ENCODE measurements at places on chromosomes 3 and 15. TPM values are rescaled to one million over a fixed set of nuclear protein-coding genes. Genes with fewer than 3 reads are reported as not detected.

DNA sequence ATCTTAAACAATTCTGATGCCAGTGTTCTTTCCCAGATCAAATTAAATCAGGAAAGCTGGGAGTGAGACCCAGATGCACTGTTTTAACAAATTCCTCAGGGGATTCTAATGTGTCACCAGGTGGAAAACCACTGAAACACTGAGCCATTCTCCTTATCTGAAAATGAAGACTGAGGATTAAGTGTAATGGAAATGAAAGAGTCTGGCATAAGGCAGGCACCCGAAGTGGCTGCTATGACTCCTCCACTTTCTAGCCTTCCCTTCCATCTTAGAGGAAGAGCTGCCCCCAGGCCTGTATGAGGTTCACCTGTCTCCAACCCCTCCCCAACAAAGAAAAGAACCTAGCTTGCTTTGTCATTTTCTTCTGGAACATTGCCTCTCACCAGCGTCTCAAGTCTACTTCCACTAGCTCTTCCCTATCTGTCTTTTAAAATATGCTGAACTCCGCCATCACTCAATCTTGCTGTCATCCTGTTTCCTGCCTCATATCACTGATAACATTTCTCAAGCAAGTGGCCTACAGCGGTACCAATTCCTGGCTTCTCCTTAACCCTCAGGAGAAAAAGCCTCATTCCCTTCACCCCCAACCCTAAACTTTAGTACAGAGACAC is 13.7 kb upstream of the ABHD2 start:
- DNase-seq = no peak

GRCh38 chr15:52179278-52180195 is 11.7 kb downstream of the GNB5 start:
- DNase-seq = peak; percentile 89

DNA sequence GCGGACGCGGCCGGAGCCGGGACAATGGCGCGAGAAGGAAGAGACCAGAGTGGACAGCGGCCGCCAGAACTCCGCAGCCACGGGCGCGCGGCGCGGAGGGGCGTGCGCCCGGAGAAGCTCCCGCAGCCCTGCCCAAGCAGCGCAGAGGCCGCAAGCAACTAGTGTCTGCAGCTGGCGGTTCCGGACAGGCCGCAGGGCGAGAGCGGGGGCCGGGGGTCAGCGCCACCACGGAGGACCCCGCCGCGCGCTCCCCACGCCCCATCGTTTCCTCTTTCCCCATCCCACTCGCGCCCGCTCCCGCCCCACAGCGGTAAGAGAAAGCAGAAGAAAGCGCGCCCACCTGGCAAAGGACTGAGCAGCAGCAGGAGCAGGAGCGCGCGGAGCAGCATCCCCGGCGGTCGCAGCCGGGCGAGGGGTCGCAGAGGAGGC is 440 bp downstream of the PRTG start:
- DNase-seq = peak; percentile 70

- DNase-seq = no peak
Measured at GRCh38 chr15:64568765-64569164, 108.4 kb downstream of the ZNF609 start.

GRCh38 chr15:65641768-65642475 is 20.2 kb downstream of the SLC24A1 start:
- peak; percentile 16 for DNase-seq

- peak; percentile 9 for DNase-seq
Measured at GRCh38 chr3:100825574-100825973, 116.3 kb downstream of the TFG start.

- DNase-seq = peak; percentile 82
Measured at GRCh38 chr15:43872416-43873020, 45.7 kb downstream of the WDR76 start.

DNA sequence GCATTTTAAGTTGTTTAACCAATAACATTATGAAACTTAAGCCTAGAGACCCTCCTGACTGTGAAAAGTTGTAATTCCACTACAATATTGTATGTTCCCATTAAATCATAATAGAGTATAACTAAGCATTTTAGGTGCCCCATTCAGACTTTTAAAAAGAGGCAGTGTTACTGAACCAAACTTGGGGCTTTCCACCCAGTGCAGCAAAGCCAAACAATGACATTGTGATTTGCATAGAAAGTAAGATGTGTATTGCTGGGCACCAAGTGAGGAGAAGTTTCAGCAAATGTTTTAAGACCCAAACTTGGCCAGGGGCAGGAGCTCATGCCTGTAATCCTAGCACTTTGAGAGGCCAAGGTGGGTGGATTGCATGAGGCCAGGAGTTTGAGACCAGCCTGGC is 706.2 kb downstream of the GRM7 start:
- DNase-seq = no peak

DNA sequence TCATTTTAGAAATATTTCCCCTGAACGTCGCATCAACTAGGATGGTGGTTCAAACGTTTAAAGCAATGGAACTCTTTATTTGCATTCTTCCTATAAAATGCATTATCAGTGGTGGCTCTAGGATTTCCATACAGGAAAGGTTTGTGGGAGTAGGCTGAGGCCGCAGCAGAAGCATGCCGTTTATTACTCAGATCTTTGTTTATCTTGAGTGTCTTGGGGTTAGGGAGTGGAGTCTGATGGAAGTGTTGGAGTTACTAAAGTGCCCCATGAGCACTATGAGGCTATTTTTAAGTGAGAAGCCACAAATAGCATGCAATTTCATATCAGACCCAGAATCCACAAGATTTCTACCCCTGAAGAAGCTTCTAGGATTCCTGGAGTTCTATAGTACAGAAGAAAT is 26.2 kb downstream of the ATOSA start:
- DNase-seq = no peak

DNA sequence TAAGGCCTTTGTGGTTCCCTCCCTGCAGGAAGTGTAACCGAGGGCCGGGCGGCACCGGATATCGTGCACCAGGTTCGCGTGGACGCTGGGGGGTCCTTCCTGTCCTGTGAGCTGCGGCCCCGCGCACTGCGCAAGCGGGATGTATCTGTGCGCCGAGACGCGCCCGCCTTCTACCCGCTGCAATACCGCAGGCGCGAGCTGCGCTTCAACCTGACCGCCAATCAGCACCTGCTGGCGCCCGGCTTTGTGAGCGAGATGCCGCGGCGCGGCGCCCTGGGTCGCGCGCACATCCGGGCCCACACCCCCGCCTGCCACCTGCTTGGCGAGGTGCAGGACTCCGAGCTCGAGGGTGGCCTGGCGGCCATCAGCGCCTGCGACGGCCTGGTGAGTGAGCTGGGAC is 35.9 kb downstream of the SAXO2 start:
- DNase-seq = peak; percentile 4

- no peak for DNase-seq
Measured at GRCh38 chr15:40452296-40453090, 11.7 kb downstream of the BAHD1 start.

GRCh38 chr3:197883541-197883940 is 66.4 kb upstream of the RPL35A start:
- peak; percentile 61 for DNase-seq

DNA sequence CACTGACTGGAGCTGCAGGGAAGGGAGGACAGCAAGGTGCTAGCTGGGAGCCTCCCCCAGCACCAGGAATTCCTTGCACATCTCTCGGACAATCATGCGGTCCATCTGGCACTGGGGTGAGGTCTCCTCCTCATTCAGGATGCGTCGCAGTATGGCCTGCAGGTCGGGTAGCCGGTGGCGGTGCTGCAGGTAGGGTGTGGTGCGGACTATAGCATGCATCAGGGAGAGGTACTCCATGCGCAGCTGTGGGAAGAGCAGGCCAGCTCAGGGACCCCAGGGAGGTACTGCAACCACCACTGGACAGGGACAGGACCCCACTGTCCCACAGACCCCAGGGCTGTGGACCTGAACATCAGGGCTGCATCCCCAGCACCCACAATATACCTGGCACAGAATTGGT is 11.2 kb downstream of the NCKIPSD start:
- no peak for DNase-seq

DNA sequence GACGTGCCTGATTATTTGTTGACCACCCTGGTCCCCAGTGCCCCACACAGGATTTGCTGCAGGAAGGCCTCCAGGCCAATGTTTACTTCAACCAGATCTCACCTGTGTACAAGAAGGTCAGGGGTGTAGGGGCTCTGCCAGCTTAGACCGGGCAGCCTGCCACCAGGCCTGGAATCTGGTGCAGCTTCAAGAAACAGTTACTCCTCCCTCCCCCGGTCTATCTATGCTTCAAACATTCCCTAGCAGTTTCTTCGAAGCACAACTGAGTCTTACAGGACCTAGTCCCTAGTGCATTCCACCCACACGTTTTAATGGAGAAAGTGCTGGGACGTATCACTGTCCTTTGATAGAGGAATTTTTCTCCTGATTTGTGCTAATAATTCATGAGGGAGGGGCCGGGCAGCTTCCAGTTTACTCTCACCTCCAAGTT is 8.0 kb downstream of the SH3BP5 start:
- DNase-seq = no peak

DNA sequence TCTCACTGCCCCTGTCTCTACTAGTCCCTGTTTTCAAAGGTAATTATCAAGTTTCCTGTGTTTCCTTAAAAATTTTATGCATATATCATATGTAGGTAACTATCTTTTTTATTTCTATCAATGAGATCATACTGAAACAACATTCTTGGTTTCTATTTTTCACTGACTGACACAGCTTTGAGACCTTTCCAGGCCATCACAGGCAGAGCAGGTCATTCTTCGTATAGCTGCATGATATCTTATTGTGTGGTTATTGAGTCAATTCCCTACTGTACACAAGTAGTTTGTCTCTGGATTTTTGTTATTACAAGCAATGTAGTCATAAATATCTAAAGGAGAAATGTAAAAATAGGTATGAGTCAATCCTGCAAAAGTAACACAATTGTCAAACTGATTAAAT is 169.6 kb downstream of the CFAP20DC start:
- no peak for DNase-seq

- peak; percentile 78 for DNase-seq
Measured at GRCh38 chr15:82139823-82140268, 94.0 kb upstream of the MEX3B start.

DNA sequence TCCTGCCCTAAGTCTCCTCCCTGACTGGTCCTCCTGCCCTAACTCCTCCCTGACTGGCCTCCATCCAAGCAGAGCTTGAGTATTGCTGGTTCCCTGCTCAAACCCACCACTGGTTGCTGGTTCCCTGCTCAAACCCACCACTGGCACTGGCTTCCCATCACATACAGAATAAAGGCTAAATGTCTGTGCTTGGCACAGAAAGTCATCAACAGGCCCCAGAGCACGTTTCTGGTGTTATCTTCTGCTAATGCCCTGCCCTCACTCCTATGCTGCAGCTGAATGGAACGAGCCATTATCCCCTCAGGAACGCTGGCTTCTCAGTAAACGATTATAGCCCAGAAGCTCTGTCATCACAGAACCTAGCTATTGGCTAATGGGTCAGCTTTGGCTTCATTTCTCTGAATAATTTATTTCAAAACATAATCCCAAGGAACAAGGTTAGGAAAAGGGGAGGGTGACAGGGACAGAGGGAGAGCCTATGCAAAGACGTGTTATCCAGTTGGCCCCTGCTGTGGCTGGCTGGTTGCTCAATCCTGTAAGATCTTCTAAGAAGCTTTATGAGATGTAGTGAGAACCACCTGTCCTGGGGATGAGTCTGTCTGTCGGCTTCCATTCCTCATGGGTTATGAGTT is 6.3 kb upstream of the MUC20 start:
- no peak for DNase-seq

GRCh38 chr3:14899993-14900618 is 47.3 kb upstream of the NR2C2 start:
- no peak for DNase-seq

GRCh38 chr3:25587526-25587925 is 77.2 kb downstream of the TOP2B start:
- no peak for DNase-seq

DNA sequence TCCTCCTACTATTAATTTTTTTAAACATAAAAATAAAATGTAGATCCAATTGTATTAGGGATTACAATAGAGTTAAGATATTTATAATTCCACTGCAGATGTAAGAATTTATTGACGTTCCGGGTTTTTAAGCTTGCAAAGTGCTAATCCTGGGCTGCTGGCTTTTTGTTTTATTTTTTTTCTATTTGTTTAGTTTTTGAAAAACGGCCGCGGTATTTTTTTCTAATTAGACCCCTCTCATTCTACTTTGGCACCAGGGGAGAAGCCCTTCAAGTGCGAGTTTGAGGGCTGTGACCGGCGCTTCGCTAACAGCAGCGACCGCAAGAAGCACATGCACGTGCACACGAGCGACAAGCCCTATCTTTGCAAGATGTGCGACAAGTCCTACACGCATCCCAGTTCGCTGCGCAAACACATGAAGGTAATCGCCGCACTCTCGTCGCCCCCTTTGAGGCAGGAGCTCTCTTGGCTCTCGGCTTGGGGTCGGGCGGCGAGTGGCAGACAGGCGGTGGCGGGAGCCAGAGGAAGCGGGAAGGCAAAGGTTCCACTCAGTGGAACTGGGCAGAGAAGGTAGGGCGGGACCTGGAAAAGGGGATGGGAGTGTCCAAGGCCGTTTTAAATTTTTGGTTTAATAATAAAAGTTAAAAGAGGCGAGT is 3.2 kb downstream of the ZIC1 start:
- peak; percentile 29 for DNase-seq

- no peak for DNase-seq
Measured at GRCh38 chr15:77897896-77898406, 179.6 kb downstream of the TBC1D2B start.

DNA sequence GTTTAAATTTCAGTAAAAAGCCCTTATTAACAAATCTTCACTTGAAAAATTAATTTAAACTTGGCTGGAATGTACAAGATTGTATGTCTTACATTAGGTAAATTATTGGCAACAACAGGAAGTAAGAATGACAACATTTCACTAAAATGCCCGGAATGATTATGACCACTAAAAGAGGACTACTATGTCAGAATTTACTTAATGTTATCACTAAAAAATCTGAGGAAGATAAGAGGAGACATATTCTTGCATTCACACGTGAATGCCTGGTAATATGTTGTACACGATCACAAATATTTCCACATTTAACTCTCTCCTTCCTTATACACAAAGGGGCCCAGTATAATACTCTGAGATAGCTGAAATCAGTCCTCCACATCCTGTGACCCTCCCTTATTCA is 29.7 kb downstream of the VGLL3 start:
- DNase-seq = no peak

LRRK1 gene
- 14.2 TPM for total RNA-seq

EXD1 gene
- total RNA-seq = not detected

SLC22A13 gene
- 0.51 TPM for total RNA-seq

TM4SF4 gene
- total RNA-seq = not detected

PIGX gene
- 35.1 TPM for total RNA-seq

SEC11A gene
- 240 TPM for total RNA-seq

METTL6 gene
- total RNA-seq = 25.2 TPM

PATL2 gene
- total RNA-seq = 0.51 TPM

PDCD7 gene
- total RNA-seq = 13.1 TPM

NR2E3 gene
- 2.2 TPM for total RNA-seq

RTP1 gene
- 1.0 TPM for total RNA-seq

GNAT1 gene
- not detected for total RNA-seq

NUTM1 gene
- not detected for total RNA-seq
